Spleen (tissue), 13 donors: ENCODE measurements at places on chromosomes 6 and 20.

GRCh38 chr20:8756410-8756809, 312.5 kb upstream of the PLCB4 start:
- no peak for DNase-seq

DNA sequence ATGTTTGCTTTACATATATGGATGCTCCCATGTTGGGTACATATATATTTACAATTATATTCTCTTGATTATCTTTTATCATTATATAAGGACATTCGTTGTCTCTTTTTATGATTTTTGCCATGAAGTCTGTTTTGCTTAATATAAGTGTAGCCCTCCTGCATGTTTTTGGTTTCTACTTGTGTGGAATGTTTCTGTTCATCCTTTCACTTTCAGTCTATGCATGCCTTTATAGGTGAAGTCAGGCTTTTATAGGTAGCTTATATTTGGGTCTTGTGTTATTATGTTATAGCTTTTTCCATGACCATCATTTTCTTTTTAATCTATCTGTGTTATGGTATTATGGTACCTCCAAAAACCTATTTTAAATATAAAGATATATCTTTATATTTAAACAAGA, 612.5 kb upstream of the HS3ST5 start:
- no peak for DNase-seq

GRCh38 chr20:40991181-40991889, 37.3 kb upstream of the TOP1 start:
- DNase-seq: peak; percentile 86

DNA sequence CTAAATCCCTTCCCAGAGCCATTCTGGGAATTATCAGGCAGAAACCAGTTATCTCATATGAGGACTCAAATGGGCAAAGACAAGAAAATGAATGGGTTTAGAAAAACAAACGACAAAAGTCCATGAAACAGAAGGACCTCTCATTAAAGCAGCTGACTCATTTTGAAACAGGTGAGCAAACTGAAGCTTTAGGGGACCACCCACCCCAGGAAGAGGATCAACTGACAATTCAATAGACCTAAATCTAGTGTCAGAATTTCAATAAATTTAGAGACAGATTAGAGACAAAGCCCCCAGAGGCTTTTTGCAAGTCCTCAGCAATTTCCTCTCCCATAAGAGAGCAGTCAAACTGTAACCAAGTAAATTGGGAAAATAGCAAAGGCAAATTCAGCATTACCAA, 333.8 kb downstream of the PTPRT start:
- no peak for DNase-seq

GRCh38 chr6:71724456-71725125, 161.8 kb upstream of the RIMS1 start:
- DNase-seq: no peak

DNA sequence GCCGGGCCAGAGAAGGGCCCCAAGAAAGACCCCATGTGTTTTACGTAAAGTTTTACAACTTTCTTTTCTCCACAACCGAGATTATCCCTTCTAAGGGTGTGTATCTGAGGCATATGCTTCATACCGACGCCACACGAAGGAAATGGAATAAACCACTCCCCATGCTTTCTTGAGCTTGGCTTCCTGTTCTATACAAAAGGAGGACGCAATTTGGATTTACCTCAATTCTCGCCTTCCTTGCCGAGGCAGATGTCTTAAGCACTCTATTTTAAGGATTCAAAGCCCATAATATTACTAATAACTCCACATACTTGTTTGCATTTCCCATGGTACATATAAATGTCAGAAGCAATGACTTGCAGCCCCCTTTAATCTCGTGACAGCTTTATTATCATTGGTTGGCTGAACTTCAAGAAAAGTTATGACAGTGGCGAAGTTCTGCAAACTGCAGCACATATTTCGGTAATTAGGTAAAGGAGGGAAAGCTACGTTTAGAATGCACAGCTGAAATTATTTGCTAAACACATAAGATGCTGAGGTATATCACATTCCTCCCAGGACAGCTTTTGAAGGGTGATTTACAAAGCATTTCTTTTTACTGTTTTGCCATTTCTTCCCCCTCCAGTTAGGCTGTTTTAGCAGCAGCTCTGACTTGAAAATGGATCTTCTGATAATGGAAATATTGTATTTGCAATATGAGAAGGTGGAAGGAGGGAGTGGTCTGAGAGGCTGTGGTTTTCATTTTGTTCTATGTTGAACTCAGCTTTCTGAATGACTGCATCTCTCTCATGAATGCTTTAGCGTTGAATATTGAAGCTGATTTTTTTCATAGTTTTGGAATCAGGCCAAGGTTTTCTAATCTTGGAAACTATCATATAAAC, 330.5 kb downstream of the EPHA7 start:
- DNase-seq: no peak

GRCh38 chr6:91476000-91476399, 889.1 kb upstream of the MAP3K7 start:
- DNase-seq: no peak

GRCh38 chr6:53614676-53615075, 50.9 kb downstream of the KLHL31 start:
- no peak for DNase-seq

DNA sequence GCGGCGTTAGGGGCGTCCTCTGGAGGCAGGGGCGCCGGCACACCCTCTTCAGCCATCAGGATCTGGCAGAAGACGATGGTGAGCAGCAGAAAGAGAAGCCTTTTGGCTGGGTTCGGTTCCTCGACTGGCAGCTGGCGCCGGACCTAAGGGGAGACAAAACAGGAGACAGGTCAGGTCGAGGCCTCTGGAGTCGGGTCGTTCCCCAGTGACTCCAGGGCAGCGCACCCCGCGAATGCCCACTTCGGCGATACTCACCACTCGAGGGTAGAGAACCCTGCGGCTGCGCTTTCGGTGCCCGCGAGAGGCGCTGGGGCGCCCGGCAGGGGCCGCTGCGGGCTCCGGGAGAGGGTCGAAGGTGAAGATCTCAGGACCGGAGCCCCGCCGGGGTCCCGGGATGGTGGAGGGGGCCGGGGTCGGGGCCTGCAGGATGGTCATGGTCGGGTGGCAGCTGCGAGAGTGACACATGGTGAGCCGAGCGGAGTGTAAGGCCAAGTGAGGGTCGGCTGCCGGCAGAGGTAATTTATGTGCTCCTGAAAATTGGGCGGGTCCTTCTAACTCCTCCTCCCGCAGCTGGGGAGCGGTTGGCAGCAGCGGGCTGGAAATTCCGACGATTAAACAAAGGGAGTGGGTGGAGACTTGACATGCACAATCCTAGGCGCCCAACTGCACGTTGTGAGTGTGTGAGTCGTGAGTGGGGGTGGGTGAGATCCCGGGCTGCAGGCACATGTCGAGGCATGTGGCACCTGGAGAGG, at the start of gene IER3:
IER3 (minus strand) TSS at position 494 of the 752 bp plus-strand sequence; CDS start at position 465, 29 bp downstream.
- peak; percentile 95 for DNase-seq

GRCh38 chr6:36743032-36743431, 45.4 kb downstream of the RAB44 start:
- no peak for DNase-seq

GRCh38 chr6:128641703-128642102, 121.3 kb upstream of the PTPRK start:
- DNase-seq: no peak

DNA sequence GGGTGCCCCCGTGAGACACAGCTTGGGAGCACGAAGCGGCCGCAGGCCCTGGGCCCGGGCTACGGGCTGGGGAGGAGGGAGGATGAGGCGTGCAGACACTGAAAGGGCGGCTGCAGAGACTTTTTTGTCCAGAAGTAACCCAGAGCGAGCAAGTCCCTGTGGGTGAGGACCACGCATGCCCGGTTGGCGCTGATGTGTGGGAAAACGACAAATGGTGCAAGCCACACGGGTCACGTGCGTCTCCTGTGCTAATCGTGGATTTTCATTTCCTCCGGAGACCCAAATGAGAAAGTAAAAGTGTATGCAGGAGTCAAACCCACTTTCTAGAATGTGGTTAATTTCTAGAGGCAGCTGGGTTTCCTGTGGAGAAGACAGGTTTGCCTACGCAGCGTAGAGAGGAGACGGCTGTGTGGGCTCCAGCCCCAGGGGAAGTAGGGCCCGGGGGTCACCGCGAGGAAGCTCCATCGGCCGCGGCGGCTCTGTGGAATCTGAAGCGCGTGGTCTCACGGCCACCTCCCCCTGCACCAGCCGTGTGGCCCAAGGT, 19.0 kb downstream of the DLL1 start:
- DNase-seq: peak; percentile 93

GRCh38 chr6:142384519-142385254, 82.9 kb downstream of the ADGRG6 start:
- no peak for DNase-seq

DNA sequence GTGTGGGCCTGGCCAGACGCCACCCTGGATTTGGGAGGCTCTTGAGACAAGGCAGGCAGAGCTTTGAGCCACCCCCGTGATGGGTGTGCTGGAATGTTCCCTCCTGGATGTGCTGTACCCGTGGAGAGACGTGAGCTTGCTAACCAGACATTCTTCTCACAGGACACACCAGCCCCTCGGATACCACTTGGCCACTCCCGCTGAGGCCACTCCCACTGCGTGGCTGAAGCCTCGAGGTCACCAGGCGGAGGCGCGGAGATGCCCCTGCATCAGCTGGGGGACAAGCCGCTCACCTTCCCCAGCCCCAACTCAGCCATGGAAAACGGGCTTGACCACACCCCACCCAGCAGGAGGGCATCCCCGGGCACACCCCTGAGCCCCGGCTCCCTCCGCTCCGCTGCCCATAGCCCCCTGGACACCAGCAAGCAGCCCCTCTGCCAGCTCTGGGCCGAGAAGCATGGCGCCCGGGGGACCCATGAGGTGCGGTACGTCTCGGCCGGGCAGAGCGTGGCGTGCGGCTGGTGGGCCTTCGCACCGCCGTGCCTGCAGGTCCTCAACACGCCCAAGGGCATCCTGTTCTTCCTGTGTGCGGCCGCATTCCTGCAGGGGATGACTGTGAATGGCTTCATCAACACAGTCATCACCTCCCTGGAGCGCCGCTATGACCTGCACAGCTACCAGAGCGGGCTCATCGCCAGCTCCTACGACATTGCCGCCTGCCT, 14.1 kb downstream of the SLCO4A1 start:
- no peak for DNase-seq

GRCh38 chr6:108451816-108452215, 108.9 kb upstream of the FOXO3 start:
- no peak for DNase-seq

DNA sequence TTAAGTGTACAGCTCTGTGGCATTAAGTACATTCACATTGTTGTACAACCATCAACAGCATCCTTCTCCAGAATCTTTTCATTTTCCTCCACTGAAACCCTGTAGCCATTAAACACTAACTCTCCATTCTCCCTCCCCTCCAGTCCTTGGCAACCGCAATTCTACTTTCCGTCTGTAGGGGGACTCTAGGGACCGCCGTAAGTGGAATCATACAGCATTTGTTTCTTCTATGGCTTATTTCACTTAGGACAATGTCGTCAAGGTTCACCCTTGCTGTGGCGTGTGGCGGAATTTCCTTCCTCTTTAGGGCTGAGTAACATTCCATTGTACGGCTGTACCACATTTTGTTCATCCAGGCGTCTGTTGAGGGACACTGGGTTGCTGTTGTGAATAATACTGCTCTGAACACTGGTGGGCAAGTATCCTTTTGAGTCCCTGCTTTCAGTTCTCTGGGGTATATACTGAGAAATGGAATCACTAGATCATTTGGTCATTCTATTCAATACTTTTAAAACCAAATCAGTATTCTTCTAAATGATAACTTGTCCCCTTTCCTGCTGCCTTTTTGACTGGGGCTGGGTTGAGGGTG, 50.7 kb downstream of the PPP1R3G start:
- DNase-seq: no peak

DNA sequence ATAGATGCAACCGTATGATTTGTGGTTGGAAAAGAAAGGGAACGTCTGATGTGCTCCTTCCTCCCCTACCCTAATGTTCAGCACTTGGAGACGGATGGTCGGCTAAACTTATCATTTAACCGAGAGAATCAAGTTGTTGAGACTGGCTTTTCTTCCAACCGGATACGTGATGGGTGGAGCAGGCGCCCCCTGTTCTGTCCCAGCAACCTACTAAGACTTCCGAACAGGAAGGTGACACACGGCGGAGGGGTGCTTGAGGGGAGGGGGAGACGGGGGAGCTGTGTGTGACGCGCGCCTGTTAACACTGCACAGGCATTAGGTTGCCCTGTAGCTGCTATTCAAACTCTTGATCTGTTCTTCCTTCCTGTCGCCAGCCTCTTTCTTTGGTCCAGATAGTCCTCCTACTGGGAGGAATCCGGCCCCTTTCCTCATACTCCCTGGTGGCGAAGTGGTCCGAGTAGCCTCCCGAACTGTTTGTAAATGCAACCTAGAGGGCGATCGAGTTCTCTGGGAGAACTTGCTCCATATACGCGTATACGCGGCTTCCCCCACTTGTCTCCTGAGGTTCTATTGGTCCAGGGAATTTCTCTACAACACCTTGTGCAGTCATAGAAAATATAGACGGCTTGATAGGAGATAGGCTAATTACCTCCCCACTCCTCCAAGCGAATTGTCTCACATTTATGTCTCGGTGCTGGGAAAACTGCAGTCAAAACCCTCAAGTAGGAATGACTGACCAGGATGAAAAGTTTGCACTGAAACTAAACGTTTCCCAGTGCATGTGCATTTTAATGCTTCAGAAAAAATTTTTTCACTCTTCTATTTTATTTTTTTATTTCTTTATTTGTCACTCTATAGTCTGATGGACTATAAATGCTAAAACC, 126.0 kb upstream of the SLC2A12 start:
- peak; percentile 89 for DNase-seq

DNA sequence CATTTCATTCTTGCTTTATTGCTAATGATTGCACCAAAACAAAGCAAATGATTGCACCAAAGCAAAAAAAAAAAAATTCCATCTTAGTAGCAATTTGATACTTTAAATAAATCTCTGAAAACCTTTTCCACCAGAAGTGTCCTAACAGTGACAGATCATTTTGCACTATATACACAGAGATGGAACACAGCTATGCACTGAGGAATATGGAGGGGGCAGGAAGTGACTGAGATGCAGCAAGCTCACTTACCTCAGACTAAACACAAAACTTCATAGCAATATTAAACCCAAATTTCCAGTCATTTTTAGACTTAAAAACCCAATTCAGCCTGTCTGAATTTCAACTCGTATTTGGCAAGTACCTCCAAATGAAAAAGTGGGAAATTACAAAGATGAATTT, 41.2 kb downstream of the HIVEP2 start:
- DNase-seq: no peak

GRCh38 chr6:37990762-37991525, 171.4 kb downstream of the ZFAND3 start:
- DNase-seq: no peak

GRCh38 chr20:60008130-60008808, 50.0 kb downstream of the CDH26 start:
- DNase-seq: no peak

GRCh38 chr6:132843316-132844035, 29.1 kb downstream of the RPS12 start:
- no peak for DNase-seq

GRCh38 chr6:146456886-146457285, 86.7 kb upstream of the RAB32 start:
- DNase-seq: no peak

GRCh38 chr6:140744659-140745320, 1370.3 kb upstream of the CITED2 start:
- DNase-seq: no peak
